Hematopoietic multipotent progenitor cell treated with erythropoietin and hydrocortisone succinate and interleukin-3 and kit ligand, for 6 days (in vitro differentiated cells): ENCODE measurements at places on chromosomes 16 and 17.

- no peak for DNase-seq
Measured at GRCh38 chr17:22138861-22139469, 446.6 kb downstream of the KCNJ18 start.

- no peak for DNase-seq
Measured at GRCh38 chr16:4378999-4379690, 7.5 kb downstream of the VASN start.

- peak; percentile 67 for DNase-seq
Measured at GRCh38 chr17:39663688-39664580, 1.2 kb upstream of the TCAP start.

DNA sequence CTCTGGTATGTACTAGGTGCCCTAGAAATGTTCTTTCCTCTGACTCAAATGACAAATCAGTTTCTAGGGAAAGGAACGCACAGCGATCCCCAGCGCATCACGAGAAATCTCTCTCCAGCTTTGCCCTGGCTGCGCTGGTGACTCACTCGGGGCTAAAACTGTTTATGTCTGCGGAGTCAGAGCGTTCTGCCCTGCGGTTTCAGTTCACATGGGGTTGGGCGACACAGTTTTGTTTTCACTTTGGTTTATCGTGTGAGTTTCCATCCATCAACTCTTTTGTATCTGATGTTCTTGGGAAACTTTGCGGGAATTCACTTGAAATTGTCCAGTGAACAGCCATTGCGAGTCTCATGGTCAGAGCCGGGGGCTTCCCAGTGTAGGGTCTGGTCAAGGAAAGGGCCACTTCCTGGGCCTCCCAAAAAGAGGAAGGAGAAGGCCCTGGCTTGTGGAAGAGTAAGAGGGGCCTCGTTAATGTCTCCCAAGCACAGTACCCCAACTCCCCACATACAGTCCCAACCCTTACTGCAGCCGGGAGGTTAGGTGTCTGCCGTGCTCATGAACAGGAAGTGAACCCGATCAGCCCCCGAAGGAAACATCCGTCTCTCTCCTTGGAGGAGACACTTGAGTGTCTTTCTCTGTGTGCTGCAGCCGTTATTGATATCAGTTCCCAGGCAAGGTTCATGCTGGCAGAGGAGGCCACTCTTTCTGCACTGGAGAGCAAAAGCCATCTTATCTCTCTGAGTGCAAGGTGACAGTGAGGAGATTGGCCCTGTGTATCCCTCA is 643.2 kb downstream of the WWOX start:
- DNase-seq = peak; percentile 77

DNA sequence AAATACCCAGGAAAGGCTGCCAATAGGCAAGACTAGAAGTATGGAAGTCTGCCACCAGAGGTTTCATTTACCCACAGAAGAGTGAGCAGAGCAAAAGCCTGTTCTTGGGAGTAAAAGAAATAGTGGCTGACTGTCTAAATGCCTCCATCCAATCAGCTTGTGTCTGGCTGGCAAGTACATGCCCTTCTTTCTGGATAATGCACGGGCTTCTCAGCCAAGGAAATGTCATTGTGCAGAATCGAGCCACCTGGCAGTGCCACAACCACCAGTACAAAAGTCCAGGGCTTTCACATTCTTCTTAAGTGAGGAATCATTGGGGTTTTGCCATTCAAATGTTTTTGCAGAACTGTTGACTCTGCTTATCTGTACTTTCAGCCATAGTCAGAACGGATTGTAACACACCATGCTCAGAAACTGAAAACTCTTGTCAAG is 10.1 kb upstream of the ERCC4 start:
- DNase-seq = no peak

DNA sequence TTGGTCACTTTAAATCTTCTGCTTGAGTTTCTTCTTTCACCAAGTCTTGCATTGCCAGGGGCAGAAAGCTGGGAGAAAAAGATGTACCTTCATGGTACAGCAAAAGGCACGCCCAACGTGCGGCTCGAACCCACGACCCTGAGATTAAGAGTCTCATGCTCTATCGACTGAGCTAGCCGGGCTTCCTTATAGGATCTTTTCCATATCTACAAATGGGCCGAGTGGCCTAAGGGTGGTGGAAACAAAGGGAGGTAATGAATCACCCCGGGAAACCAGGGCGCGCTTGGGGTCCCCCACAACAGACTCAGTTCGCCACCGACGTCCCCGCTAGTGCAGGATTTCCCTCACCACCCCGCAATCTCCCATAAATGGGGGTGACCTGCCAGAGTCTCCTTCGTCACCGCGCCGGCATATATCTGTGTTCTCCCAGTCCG is 7.5 kb upstream of the OR1F1 start:
- DNase-seq = no peak

DNA sequence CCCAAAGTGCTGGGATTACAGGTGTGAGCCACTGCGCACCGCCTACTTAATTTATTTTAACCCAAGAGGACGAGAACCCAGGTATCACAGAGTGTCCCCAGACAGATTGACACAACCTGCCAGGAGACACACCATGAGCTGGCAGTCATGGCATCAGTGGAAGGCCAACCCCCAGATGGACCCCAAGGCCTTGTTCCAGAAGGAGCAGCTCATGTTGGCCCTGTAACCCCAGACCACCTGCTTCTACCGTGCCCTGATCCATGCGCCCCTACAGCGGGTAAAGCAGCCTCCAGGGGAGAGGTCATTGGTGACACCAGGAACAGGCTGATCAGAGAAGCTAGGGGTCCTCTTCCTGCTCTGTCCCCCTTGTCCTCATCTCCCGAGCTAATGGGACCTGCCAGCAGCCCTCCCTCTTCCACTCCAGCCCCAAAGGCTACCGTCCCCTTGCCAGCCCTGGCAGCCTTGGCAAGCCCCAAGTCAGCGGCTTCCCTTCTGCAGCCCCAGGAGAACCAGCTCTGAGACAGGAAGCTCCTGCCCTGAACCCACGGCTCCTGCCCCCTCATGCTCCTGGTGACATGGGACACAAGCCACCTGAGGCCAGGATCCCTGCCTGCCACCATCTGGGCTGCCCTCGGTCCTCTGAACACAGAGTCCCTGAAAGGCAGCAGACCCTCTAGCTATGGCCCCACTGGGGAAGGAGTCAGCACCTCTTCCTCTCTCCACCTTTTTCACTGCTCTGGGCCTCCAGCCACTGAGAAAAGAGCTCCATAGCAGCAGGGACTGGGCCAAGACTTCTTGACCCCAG is 6.3 kb downstream of the SULT1A1 start:
- DNase-seq = no peak

- peak; percentile 18 for DNase-seq
Measured at GRCh38 chr16:1152123-1152638, 725 bp upstream of the CACNA1H start.

- peak; percentile 84 for DNase-seq
Measured at GRCh38 chr16:78437352-78437968, 338.0 kb downstream of the WWOX start.

GRCh38 chr16:55017321-55017720 is 86.7 kb downstream of the IRX5 start:
- DNase-seq = no peak

DNA sequence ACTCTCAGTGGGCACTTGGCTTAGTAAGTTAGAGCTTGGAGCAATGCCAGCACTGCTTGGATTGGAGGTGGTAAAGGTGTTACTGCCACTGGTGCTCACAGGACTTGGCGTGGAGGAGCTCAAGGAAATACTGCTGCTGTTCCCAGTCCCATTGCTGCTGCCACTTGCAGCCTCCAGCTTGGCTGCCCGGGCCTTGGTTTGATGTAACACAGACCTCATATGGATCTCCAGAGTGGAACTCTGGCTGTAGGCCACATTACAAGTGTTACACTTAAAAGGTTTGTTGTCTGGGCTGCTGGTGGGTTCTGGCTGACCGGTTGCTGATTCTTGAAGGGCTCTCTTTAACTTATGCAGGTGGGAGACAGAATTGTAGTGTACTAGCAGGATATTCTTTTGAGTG is 250.3 kb downstream of the ZFHX3 start:
- DNase-seq = no peak

- DNase-seq = no peak
Measured at GRCh38 chr16:50989047-50989446, 162.0 kb downstream of the SALL1 start.

DNA sequence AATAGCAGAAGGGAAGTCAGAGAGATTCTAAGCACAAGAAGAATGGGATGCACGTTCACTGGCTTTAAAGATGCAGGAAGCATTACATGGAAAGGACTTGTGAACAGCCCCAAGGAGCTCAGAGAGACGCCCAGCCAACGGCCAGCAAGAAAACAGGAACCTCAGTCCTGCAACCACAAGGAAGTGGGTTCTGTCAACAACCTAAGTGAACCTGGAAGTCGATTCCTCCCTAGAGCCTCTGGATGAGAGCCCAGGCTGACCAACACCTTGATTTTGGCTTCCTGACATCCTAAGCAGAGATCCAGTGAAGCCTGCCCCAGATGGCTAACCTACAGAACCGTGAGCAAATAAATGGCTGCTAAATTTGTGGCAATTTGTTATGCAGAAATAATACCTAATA is 24.5 kb downstream of the GPR142 start:
- DNase-seq = peak; percentile 29

DNA sequence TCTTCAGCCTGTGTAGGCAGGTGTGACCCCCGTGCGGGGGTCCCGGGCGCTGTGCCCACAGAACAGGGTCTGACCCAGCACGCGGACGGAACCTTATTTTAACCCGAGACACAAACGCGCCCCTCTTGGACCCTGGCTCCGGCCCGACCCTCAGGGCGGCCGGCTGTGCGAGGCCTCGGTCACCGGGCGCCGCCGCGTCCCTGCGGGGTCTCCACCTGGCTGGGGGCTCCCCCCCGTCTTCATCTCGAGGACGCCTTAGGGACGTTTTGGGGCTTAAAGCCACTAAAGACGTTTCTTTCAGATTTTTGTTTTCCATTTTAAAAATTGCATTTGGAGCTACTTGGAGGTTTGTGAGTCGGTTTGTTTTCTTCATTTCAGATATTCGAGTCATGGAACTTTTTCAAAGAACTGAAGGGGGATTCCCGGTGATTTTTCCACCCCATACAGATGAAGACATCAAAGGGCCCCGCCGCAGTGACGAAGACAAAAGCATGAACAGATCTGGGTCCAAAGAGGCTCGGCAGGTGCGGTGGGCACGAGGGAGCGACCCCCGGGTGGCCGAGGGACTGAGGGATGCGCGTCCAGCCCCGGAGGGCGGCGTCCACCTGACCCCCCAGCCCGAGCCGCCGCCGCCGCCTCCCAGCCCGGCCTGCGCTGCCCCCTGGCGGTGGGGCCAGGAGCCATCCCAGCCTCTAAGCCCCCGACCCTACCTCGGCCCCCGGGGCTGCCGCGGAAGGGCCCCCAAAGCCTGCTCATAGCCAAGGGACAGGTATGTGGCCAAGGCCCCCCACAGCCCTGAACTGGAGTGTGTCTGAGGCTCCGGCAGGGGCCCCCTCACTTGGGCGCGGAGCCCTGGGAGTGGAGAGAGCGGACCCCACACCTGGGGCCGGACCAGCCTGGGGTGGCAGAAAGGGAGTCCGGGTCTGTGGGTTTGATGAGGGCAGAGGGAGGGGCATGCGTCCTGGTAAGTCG is 3.8 kb upstream of the CD7 start:
- DNase-seq = peak; percentile 57

- peak; percentile 90 for DNase-seq
Measured at GRCh38 chr17:32794533-32795246, 82.2 kb downstream of the MYO1D start.

- no peak for DNase-seq
Measured at GRCh38 chr17:64120159-64120810, 9.7 kb downstream of the ERN1 start.

GRCh38 chr17:29570521-29570920 is 2.0 kb downstream of the TP53I13 start:
- no peak for DNase-seq

DNA sequence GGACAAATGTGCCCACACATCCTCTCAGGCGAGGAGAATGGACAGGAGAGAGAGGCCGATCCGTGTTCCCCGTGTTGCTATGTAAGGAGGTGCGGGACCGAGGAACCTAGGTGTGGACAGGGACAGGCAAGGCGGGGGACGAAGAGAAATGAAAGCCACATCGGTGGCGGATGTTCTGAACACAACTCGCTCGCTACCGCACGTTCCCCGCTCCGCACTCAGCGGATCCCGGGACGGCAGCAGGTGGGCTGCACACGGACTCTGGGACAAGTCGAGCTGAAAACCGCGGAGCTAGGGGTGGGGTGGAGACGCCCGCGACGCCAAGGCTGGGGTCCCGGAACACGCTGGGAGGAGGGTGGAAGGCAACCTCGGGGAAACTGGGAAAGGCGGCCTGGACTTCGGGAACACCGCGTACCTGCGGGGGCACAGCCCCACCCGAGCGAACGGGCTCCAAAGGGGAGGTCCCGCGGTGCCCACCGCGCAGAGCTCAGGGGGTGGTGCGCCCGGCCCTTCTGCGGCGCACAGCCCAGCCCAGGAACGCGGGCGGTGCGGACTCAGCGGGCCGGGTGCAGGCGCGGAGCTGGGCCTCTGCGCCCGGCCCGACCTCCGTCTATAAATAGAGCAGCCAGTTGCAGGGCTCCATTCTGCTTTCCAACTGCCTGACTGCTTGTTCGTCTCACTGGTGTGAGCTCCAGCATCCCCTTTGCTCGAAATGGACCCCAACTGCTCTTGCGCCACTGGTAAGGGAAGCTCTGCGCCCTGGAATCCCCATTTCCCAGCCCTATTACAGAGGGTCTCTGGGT is at the start of gene MT1E:
Gene MT1E (plus strand): TSS at position 642 of the 803 bp plus-strand sequence. CDS start 71 bp downstream, at position 713.
- peak; percentile 75 for DNase-seq

DNA sequence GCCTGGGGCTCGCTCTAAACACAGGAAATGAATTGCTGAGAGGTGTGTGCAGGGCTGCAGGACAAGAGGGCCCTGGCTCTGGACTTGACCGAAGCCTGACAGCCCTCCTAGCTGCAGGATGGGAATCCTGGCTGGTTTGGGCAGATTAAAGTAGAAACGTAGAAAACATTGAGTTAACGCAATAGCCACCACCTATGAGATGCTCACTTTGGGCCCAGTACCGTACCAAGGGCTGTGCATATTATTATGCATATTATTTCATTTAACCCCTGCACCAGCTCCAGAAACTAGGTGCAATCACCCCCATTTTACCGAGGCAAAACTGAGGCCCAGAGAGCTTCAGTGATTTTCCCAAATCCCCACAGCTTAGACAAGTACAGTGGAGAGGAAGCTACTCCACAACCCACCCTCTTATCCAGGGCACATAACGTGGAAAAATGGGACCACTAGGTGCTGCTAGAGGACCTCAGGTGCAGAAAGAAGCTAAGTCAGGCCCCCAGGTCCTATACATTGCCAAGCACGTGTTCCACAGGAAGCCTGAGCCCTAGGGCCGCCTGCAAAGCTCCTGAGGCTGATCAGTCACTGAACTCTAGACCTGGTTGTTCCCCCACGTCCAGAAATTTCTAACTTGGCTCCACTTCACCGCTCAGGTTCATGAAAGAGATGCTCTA is 79.2 kb downstream of the MYH11 start:
- peak; percentile 75 for DNase-seq
